ENCODE measurements at places on chromosomes 5 and 9.

DNA sequence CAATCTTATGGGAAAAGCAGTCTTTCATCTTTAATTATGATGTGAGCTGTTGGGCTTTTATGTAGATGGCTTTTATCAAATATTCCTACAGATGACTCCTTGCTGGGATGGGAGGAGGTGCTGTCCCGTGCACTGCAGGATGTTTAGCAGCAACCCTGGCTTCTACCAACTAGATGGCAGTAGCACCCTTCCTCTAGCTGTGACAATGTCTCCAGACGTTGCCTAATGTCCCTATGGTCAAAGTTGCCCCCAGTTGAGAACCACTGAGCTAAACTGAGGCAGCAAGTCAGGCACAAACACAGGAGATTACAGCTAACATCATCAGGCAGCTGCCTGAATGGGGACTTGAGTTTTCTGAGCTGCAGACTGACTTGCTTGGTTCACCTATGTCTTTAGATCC lies 401.9 kb upstream of the PDE4D start:
- DNase-seq, result no peak

DNA sequence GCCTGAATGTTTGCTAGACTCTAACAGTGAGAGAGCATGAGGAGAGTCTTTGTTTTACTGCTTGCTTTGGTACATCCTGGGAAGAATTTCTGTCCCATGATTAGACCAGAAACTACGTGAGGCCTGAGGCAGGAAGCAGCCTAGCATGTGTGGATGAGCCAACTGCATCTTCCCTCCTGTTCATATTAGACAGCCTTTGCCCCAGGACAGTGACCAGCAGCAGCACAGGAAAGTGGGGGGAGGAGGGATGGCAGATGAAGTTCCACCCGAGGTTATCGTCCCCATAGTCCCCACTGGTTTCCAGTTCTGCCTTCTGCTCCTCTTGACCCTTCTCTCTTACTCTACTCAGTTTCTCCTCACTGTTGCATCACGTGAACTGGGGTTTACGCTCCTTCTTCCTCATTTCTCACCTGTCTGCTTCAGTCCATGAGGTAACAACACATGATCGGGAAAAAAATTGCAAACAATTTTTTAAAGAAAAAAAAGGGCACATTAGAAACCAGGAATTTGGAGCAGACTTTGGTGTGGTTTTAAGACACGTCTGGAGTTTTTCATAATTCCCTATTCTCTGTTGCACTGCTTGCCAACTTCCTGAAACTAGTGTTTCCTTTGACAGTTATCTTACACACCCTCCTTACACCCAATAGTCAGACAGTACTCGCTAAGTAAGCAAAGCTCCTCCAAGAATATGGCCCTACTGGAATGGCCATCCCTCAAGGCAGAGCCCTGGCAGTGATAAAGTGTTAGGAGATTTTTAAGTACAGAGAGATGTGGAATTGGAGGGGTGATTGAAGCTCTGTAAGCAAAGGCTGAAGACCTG lies 84.1 kb downstream of the SNX18 start:
- DNase-seq, result no peak

GRCh38 chr5:122937914-122938313 lies 92.5 kb downstream of the SNX24 start:
- DNase-seq, result no peak

DNA sequence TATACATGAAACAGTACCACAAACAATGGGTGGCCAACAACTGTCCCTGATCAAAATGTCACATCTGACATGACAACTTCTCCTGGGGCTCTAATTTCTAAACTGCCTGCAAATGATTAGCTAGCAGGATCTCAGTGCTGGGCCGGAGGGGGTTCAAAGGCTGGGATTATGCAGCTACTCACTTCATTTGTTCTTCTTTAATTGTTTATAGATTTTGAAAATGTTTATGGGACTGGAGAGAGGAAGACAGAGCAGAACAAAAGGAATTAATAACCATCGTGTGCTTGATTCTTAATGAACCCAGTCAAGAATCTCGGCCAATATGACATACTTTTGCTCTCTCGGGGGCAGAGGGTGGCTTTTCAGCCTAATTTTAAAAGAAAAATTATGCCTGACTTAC lies 313.6 kb downstream of the NSG2 start:
- no peak for DNase-seq

DNA sequence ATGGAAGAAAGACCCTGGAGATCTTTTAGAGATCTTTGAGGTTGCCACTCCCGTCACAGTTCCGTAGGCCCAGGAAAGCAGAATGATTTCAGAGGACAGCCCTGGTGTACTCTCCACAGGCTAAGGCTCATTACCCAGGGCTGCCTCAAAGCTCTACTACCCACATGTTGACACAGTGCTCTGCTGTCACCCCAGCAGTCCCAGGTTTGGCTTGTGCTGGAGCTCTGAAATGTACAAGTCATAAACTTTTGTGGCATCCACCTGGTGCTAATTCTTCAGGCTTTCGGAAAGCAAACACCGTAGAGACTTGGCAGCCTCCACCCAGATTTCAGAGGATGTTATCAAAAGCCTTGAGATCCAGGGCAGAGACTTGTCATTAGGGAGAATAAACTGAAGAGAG lies 136.5 kb downstream of the MTRR start:
- no peak for DNase-seq

GRCh38 chr5:129410488-129410887 lies 49.6 kb upstream of the ADAMTS19 start:
- DNase-seq, result no peak

DNA sequence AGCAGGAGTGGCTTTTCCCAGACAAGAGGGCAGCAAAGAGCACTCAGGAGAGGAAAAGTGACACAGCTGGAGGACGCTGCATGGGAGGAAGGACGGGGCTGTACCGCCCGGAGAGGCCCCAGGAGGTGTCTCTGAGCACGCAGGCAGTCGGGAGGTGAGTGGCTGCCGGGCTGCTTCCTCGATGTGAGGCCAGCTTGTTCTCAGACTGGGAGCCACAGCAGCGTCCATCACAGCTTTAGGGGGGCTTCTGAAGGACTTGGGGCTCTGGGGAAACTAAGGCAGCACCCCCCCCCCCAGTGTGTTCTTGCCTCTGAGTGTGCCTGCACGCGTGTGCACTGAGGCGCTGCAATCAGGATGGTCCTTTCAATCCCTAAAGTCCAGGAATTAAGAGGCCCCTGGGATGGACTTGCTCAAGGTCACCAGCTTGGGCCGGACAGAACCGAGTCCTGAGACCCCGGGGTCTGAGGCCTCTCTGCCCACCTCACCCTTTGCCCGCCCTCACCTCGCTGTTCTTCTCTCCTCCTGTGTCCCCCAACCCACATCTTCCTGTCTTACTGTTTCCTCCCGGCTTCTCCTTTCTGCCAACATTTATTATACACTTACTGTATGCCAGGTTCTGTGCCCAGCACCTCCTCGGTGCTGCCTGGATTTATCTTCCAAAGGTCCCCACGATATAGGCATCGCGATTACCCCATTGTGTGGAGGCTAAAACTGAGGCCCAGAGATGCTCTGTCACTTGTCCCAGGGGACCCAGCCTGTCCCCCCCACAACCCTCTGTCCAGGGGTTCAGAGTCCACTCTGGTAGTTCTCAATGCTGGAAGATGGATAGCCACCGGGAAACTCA lies 32.9 kb downstream of the FAM163B start:
- no peak for DNase-seq

DNA sequence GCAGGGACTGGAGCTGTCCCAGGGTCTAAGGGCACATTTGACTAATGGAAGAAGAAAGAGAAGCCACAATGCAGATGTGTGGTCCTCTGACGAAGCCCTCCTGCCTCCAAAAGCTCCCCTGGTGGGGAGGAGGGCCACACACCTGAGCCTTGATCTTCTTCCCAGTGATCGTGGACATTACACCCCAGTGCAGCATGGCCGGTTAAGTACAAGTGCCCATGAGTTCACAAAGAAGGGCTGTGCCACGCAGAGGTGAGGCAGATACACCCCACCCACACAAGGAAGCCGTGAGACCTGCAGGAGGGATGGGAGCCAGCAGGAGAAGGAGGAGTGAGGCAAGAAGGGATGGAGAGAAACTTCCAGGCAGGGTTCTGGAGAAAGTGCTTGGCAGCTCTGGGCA lies 199.0 kb upstream of the MVB12B start:
- no peak for DNase-seq

DNA sequence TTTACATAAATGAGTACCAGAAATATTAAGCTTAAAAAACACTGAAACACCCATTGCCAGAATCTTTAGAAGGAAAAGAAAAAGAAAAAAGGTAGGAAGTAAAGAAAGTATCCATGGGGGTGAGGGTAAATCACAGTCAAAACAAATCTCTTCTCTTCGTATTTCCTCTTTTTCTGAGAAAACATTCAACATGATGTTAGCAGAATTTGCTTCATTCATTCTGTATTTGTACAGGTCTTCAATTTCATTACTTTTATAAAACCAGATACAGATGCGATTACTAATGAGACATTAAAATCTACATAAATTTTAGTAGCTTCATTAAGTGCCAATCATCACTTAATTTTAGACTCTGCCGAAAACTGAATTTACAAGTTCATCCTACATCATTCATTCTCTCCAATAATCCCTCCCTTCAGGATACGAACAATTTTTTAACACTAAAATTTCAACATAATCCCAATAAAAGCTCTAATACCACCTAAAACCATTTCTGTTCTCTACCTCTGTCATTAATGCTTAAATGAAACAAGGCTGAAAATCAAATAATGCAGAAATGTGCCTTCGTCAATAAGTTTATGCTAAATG lies 7.0 kb downstream of the NR3C1 start:
- no peak for DNase-seq

DNA sequence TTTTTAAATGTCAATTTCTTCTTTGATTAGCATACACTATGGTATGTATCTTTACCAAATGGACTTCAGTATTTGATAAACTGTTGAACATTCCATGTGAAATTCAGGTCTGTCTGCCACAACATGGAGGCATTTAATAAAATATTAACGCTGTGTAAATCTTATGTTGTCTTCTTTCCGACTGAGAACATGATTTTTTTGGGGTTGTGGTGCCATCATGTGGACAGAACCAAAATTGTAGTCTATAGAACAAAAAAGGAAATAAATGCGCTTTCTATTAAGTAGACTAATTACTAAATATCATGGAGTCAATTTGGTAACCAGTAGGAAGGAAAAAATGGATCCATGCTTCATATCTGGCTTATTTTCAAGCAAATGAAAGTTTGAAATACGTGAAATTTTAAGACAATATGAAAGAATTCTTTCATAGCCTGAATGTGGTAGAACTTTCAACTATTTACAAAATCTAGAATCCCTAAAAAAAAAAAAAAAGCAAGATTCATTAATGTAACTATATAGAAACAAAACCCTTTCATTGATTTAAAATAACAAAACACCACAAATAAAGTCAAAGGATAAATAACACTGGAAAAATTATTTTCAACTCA lies 2.8 kb upstream of the PLK2 start:
- no peak for DNase-seq

GRCh38 chr5:137332296-137332695 lies 166.8 kb downstream of the SPOCK1 start:
- no peak for DNase-seq

- DNase-seq, result no peak
Measured at GRCh38 chr5:123455640-123456039, 32.4 kb upstream of the CEP120 start.

- no peak for DNase-seq
Measured at GRCh38 chr9:32707326-32707725, 71.9 kb upstream of the TAF1L start.

DNA sequence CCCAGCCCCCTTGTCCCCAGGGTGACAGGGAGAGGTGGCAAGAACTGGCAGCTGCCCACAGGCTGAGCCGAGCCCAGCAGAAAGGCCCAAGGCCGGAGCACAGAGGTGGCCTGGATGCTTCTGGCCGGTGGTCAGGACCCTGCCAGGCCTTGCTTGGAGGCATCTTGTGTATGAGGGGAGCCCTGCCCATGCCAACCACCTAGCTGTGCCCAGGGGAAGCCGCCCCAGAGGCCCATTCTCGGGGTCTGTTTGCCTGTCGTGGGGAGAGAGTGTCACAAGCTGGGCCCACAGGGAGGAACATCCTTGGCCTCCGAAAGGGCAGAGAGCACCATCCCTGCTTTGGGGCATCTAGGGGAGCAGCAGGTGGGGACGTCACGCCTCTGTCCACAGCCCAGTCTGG lies 10.0 kb downstream of the NKD2 start:
- no peak for DNase-seq

DNA sequence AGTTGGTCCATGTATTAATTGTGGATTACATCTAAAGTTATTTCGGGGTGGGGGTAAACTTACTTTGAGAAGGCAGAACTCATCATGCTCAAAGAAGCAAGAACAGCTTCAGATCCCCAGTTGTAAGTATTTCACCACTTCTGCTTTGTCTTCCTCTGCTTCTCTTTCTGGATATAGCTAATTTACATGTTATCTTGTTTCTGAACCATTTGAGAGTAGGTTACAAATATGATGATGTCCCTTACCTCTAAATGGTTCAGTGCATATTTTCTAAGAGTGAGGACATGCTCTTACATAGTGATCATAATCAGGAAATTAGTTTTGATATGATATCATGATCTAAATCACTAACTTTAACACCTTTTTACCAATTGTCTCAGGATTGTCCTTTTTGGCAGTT lies 11.9 kb downstream of the TRIO start:
- DNase-seq, result no peak

DNA sequence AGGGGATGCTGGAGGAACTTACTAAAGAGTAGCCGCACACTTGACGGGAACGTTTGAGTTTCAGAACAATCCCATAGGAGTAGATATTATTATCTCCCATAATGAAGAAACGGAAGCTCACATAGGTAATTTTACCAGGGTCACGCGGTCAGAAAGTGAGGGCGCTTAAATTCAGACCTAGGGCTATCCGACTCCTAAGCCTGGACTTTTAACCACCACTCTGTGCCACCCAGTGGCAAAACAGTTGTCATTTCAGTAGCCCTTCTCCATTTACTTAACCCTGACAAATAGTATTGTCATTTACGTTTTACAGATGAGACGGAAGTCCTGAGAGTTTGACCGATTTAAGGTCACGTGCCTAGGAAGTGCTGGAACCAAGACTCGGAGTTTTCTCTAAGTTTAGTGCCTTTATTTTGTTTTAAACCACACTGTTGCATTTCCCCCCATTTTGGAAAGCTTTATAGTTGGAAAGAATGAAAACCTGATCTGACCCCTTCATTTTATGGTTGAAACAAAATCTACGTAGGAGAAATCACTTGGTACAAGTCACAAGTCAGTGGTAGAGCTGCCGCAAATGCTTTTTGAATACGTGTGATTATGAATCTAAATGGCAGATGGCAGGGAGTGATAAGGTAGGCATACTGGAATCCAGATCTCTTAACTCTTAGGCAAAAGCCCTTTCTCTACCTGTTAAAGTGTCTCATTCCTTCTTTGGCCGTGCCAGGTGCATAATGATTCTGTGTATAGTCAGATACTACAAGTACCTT lies 650 bp downstream of the MRRF start:
- no peak for DNase-seq

GRCh38 chr5:135739383-135739981 lies 95.0 kb upstream of the SLC25A48 start:
- no peak for DNase-seq

All from NCI-H187 treated with DMSO at 0.1 percent for 48 hours (cell line).